NAMALWA (cell line): ENCODE measurements at places on chromosomes 2 and 18.

DNA sequence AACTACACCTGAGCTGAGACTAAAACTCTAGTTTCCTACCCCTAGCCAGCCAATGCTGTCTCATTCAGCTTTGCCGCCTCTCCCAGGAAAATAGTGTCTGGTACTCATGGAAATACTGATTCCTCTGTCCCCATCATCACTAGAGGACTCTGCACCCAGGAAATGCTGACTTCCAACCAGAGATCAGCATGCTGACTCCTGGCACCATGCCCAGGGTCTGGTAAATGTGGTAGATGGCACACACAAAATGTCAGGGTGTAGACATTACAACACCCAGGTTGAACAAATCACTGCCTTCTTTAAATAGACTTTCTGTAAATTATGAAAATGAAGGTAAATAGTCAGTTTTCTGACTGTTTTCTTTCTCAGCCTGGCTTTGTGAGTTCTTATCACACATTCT lies 307.3 kb upstream of the CHAC2 start:
- DNase-seq: no peak

- DNase-seq: no peak
Measured at GRCh38 chr2:202051499-202052161, 18.0 kb downstream of the FZD7 start.

DNA sequence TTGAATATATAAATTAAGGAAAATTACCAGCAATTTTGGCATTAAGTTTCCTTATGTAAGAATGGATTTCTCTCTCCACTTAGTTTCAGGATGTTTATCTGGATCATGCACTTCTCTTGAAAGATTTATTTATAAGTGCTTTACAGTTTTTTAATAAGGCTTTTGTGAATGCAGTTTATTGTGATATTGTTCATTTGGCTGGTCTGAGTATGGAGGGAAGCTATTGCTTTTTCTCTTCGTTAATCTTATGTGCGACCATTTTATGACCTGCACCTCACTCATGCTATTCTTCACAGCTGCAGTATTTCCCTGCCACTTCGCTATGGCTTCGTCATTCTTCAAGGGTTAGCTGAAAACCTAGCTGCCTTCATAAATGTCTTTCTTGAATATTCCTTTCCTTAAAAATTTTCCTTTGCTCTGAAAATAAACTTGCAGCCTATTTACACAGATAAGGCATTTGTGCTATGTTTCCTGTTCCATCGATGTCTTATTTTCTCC lies 233.4 kb downstream of the SOCS6 start:
- no peak for DNase-seq

GRCh38 chr2:43041661-43042360 lies 184.6 kb downstream of the ZFP36L2 start:
- no peak for DNase-seq

- DNase-seq: no peak
Measured at GRCh38 chr18:55382277-55382805, 205.7 kb downstream of the TCF4 start.

- no peak for DNase-seq
Measured at GRCh38 chr2:235737840-235738239, 244.0 kb downstream of the AGAP1 start.

GRCh38 chr2:157364257-157364974 lies 38.8 kb upstream of the ERMN start:
- DNase-seq: no peak

DNA sequence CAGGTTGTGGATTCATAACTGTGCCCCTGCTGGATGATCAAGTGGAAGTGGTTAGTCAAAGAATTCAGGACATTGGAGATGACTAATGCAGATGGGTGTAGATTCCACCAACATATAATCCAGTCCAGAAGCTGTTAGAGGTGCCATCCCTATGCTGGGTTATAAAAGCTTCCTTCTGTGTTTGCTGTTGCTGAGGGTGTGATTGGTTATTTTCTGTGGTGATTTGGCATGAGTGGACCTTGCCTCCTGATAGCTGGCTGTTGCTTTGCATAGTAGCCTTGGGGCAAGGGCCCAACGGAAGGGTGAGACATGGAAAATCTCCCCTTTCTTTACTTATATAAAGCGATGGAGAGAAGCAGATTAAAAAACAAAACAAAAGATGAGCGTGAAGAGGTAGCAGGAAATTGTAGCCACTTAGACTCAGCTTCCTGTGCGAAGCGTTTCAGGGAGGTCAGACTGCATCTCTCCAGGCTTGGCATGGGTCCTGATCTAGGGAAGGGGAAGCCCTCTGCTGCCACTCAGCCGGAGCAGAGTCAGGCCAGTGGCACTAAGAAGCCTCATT lies 190.4 kb downstream of the FMNL2 start:
- no peak for DNase-seq

- no peak for DNase-seq
Measured at GRCh38 chr2:149648282-149649030, 60.9 kb upstream of the MMADHC start.

DNA sequence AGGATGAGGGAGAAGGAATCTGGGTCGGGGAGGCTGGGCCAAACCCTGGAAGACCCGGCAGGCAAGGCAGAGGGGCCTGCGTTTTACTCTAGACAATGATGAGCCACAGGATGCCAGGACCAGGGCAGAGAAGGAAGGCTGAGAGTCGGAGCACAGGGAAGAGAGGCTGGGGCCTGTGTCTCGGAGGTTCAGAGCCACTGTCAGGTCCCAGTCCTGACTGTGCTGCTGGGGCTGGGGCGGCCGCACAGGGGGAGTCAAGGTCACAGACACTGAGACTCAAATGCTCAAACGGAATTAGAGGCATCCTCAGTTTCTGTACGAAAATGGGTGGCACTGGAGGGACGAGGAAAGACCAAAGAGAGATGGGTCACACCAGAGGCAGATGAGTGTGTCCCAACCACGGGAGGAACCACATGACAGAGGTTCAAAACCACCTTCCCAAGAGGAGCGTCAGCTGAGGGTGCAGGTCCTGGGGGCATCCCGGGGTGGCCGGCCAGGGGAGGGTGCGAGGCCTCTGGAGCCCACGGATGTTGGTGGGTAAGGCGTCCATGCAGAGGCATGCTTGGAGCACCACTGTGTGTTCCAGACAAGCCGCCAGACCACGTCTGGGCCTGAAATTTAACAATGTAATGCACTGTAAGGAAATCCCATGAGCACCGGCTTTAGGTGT lies 14.7 kb downstream of the HDAC4 start:
- no peak for DNase-seq

GRCh38 chr2:38098421-38099098 lies 22.6 kb upstream of the CYP1B1 start:
- no peak for DNase-seq

DNA sequence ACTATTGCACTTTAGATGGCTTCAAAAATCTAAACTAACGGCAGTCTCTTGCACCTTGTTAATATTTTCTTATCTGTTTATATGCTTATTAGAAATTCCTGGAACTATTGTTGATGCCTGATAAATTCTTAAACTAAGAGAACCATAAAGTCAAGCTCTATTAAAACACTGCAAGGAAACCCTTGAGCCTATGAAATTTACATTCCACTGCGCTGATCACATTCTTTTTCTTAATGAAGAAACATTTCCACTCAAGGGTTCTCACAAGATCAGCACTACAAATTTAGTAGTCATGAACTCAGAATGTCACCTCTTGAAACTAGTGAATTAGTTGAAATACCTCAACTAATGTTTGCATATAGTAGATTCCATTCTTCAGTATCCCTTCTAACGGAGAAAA lies 331.8 kb upstream of the SLC8A1 start:
- DNase-seq: no peak

DNA sequence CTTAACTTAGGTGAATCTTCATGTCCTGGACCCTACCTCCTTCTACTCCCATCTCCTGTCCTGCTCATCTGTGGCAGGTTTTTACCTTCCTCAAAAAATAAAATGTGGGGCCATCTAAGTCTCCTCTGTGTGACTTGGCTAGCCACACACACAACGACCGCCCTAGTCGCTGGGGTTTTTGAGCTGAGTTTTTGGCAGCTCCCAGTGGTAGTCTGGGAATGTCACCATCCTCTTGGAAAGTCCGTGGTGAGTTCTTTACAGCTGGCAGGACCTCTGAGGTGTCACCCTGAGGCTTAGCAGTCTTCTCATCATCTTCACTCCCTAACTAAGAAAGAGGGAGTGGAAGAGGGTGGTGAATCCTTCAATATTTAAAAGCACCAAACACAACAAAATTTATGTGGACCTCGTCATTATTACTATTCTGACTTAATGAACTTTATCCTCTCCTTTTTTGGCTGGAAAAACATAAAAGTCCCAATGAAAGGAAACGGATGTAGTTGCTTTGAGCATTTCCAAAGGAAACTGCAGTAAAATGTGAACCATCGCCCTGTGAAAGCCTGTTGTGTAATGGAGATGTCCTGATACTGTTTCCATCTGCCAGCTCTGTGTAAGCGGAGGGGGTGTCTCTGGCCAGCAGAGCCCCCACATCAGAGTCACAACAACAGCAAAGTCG lies 78.6 kb downstream of the VAPA start:
- no peak for DNase-seq

GRCh38 chr2:10534514-10535250 lies 86.6 kb upstream of the ODC1 start:
- DNase-seq: no peak

- DNase-seq: no peak
Measured at GRCh38 chr2:9244985-9245544, 38.5 kb downstream of the ASAP2 start.

DNA sequence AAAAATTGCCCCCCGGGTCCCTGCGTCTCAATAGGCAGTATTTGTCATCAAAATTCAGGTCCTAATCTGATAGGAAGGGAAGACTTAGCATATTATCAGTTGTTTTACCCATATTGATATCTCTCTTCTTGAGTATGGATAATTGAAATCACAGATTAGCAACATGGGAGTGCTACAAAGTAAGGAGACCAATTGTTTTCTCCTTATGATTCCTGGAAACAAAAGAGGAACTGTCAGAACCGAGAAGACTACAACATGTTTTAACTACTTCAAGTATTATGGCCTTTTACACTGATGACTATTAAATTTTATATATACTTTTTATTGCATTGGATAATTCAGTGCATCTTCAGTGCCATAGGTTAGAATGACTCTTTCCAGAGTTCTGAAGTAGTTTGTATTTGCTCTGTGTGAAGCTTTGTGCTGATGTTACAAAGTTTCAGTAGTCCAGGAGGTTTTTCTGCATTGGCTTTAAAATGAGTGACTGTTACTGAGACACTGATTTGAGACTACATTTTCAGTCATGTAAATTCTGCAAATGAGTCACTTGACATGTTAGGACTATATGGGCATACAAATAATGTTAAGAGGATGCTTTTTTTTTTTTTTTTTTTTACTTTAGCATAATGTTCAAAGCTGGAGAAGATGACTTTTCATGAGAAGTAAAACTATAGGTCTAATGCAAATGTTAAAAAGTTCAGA lies 19.7 kb upstream of the TLK1 start:
- no peak for DNase-seq

DNA sequence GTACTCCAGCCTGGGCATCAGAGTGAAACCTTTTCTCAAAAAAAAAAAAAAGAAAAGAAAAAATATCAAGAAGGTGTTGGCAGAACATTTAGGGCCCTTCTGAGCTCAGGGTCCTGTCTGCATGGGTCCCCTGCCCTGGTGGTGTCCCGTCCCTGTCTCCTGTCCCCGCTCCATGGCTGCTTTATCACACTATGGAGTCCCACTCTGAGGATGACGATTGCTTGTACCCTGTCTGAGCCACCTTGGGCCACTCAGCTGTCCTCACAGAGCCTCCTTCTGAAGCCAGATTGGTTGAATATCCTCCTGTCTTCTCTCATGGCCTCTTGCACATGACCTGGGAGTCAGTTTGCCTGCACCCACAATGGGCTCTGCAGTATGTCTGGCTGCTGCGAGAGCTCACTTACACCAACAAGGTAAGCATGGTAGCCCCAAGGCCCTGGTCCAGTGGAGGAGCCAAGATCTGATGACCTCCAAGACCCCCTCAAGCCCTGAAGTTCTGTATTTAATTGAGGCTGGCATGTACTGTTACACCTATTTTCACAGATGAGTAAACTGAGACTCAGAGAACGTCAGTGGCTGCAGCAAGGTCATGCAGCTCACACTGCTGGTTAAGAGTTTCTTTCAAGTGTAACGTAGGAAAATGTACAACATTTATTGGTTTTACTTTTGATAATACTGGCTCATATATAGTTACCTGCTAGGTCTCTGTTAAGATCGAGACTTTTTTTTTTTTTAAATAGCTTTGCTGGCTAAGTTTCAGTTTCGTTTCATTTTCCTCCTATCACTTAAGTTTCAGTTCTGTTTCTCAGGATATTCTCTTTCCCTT lies 16.9 kb upstream of the ZCCHC2 start:
- DNase-seq: peak; percentile 68

GRCh38 chr2:132923787-132924186 lies 253.8 kb upstream of the LYPD1 start:
- no peak for DNase-seq

GRCh38 chr2:3223080-3223923 lies 154.3 kb downstream of the EIPR1 start:
- no peak for DNase-seq
